ENCODE measurements at places on chromosomes 16 and 17.

- DNase-seq, result peak; percentile 52
These were observed 70.4 kb downstream of the IL21R start for GRCh38 chr16:27472091-27473020.

DNA sequence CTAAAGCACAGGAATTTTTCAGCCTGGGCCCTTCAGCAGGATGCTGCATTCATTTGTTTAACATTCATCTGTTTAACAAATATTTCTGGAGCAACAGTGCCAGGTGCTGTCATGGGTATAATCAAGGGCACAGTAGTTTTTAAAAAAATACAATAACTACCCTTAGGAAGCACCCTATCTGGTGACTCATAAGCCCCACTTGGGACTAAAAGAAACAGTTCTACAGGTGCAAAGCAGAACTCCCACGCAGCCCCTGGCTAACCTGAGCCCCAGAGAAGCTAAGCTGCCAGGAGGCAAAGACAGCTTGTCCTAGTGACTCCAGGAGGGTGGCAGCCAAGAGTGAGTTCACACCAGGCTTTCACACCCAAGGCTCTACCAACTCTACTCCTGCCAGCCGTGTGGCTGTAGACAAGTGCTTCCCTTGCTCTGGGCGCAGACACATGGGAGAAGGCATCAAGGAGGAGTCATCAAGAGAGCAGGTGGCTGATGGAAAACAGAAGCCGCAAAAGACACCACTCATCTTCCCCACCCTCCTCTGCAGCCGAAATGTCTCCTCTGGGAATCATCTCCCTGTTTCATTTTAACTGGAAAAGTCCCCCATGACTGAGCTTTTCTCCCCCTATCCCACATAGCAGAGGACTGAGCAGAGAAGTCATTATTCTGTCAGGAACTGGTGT is 14.4 kb downstream of the CUEDC1 start:
- DNase-seq, result peak; percentile 90

DNA sequence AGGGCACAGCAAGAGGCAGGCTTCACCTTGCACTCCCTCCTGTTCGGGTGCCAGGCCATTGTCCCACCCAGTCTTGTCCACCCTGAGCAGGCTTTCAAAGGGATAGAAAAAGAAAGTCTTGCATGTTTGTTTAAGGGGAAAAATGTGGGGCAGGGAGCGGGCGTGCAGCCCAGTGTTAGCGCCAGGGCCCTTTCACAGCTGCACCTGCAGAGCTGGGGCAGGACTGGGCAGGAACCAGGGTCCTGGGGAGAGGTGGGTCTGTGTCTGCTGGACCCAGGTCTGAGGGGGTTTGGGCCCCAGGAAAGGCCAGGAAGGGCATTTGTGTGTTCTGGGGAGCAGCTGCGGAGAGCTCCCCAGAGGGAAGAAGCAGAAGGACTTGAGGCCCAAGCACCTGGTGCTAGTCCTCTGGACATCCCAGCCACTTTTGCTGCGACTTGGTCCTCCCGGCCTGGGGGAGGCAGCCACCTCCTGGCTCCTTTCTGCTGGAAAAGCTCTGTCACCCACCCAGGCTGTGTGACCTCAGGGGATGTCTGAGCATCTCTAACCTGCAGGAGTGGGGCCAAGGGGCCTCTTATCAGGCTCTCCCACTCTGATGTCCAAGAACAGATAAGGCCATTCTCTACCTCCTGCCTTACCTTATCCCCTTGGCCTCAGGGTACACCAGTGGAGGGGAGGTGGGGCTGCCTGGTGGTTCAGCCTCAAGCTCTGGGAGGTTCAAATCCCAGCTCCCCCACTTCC is 44.7 kb downstream of the PSME3IP1 start:
- no peak for DNase-seq

DNA sequence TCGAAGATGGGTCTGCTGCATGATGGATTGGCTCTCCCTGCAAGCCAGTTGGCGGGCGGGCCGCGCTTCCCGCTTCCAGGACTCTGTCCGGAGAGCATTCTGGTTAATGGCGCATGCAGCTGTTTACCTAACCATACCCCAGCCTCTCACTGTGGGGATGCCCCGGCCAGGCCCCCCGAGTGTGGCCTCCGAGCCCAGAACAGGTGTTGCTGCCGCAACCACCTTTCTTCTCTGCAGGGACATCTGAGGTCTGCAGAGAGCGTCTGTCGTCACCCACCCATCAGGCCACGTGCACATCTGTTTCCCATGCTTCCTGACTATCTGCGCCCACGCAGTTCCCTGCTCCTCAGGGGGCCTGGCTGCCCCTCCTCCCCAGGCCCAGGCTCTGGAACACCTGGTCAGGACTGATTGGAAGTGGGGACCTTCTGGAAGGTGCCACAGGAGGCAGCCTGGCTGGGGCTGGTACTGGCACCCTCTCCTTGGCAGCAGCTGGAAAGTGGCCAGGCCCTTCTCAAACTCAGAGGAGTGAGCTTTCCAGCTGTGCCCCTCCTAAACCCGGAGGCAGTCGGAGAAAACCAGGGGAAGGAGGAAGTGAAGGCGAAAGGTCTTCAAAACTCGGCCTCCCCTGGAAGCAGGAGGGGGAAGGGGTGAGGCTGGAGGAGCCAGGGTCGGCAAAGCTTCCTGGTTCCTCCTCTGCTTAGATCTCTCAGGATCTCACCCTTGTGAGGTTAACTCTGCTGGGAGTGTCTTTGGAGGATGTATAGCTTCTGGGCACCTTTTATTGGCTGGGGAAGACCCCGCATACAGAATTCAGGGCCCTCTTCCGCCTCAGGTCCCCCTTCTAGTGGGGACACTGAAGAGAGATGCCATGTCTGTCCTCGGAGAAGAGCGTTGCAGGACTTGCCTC is 64.5 kb upstream of the CIBAR2 start:
- no peak for DNase-seq

DNA sequence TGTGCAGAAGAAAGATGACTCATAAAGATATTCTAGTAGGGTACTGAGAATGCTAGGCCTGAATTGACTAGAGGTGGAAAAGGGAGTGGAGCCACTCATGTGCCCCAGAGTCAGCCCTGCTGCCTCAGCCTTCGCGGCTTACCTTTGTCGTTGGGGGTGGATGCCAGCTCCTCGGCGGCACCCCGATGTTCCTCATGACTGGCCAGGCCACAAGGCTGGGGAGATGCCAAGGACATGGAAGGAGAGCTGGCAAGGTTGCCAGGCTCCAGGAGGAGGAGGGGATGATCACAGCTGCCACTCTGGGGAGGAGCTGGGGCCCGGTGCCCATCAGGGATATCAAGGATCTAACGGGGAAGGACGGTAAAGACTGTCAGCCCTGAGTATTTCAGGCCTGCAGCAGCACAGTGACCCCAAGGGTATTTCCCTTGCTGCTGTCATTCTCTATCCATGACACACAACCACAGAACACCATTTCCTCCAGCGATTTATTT is 9.7 kb upstream of the SLC35B1 start:
- peak; percentile 84 for DNase-seq

DNA sequence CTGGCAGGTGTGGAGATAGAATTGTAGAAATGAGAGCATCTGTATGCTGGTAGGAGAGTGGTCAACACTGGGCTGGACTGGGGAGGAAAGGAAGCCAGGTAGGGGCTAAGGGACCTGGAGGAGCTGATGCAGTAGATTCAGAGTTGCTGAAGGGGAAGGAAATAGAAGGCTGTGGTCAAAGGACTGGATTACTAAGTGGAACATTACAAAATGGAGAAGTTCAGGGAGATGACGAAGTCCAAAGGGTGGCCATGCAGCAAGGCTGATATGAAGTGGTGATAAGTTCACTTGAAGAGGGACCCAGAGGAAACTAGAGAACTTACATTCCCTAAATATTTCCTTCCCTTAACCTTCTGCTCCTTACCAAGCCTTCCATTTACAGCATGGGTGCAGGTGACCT is 8.6 kb upstream of the CCL2 start:
- DNase-seq, result no peak

- DNase-seq, result peak; percentile 51
These were observed 436.4 kb downstream of the SOX9 start for GRCh38 chr17:72556944-72557826.

DNA sequence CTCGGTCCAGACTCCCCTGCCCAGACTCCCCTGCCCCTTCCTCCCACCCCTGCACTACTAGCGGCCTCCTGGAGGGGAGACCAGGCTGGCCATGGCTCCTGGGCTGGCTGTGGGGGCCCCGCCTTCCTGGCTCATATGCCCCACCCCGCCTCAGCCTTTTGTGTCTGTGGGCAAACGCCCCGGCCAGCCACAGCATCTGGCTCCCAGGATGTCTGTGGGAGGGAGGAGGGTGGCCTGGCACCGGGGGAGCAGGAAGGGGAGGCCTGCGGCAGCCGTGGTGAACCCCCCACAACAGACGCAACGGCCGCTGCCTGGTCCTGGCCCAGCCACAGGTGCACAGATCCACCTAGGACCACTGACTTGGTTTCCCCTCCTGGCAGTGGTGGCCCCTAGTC is 32.9 kb downstream of the BAHCC1 start:
- DNase-seq, result no peak

DNA sequence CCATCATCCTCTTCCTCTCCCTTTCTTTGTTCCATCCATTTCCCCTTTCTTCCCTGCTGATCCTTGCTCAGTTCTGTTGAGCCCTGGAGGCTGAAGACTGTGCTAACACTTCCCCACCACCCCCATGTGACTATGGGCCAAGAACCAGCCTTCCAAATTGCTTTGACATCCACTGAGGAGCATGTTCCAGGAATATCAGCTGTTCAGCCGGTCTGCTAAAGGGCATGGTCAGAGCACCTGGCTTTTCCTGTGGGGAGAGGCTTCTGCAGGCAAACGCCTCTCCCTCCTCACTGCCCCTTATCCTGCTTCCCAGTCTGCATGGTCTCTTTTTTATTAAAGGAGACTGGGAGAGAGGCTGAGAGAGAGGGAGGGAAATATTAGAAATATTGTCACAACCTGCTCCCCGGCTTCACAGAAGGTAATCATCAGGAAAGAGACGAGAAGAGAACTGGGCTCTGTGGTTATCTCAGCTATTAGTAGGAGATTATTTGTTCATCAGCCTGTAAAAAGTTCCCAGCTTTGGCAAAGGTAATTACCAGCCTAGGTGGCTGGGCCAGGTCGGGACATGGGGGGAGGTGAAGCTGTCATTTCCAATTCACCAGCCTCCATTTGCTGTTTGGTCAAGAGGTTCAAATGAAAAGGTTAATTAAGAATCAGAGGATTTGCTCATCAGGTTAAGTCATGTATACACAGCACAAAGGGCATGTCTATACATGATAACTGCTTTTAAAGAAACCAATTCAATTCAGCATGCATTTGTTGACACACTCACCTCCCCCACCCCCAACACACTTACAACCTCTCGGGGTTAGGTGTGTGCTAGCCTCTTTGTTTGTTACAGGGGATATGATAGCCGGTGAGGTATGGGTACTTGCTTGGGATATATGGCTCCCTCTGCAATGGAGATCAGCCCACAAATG is 83.7 kb upstream of the CRHR1 start:
- no peak for DNase-seq

- DNase-seq, result no peak
These were observed 16.9 kb downstream of the ETV4 start for GRCh38 chr17:43528988-43529814.

GRCh38 chr16:72785886-72786285 is 262.0 kb downstream of the ZFHX3 start:
- peak; percentile 17 for DNase-seq

DNA sequence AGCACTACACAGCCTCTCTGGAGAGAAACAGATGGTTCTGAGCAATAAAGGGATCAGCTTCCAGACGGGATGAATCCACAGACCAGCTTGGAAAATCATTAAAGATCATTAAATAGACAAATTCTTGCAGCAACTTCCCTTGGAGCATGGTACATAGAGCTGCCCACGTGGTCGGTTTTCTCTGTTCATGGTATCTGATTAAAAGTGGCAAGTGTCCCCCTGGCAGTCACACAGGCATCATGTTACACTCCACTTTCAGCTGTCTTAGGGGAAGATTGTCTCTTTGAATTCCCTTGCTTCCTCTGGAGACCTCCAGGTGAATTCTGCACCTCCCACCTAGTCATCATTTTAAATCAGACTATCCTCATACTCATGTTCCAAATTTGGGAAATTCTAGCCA is 92.2 kb upstream of the CACNG3 start:
- DNase-seq, result no peak

GRCh38 chr16:8430401-8430800 is 159.9 kb downstream of the TMEM114 start:
- no peak for DNase-seq

GRCh38 chr16:86215233-86215978 is 294.9 kb upstream of the FOXF1 start:
- no peak for DNase-seq

DNA sequence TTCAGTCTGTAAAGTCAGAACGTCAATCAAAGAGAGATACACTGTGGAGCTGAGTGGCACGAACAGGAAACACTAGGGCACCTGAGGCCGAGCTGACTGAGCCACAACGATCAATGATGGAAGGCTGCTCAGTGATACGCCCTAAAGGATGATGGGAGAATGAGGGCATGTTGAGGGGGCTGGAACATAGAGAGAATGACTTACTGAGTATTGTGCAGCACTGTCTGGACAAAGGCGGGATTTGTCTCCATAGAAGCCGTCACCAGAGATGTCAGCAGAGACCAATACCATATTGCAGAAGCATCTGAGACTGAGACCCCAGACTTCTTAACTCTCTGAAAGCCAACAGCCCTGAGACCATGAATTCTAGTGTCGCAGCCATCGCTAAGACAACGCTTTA is 33.4 kb downstream of the ZZEF1 start:
- no peak for DNase-seq

DNA sequence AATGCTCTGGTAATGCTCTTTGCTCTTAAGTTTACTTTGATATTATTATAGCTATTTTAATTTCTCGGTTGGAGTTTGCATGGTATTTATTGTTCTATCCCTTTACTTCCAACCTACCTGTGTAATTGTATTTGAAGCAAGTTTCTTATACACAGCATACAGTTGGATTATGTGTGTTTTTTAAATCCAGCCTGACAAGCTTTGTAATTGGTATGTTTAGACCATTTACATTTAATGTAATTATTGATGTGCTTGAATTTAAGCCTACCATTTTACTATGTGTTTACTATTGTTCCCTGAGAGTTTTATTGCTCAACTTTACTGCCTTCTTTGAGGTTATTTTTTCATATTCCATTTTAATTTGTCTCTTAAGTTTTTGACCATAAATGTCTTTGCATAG is 35.7 kb downstream of the ACSF3 start:
- DNase-seq, result no peak

DNA sequence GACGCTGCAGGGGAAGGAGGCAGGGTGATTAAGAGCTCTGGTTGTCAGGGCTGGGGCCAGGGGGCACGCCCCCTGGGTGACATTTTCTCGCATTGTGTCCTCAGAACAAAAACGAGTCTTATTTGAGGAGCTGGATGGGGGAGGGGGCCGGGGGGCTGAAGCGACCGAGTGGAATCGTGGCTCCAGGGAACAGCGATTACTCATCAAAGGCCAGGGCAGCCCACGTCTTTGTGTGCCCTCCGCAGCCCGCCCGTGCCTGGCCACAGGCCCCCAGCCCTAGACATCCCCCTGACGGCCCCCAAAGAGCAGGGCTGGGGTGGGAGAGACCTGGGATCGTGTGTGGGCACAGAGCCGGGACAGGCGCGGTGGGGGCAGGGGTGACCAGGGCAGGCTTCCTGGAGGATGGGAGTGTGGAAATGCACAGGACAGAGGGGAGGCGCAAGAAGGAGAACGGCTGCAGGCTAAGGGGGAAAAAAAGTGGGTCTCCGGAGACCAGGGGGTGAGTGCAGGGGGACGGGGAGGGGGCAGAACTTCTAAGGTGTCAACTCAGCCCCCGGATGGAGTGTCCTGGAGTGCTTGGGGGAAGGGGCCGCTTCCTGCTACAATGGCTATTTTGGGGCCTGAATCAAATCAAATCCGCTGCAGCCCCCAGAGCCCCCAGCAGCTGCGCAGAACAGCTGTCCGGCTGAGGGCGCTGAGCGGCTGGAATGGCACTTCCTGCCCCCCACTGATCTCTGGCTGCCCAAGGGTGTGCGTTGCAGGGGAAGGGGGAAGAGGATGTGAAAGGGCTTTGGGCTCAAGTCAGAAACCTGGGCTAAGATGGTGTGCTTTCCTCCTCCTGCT is 24.0 kb upstream of the PHB1 start:
- peak; percentile 68 for DNase-seq
